Hippocampal formation (tissue), 2 donors: ENCODE measurements at places on chromosomes 5 and 9.

DNA sequence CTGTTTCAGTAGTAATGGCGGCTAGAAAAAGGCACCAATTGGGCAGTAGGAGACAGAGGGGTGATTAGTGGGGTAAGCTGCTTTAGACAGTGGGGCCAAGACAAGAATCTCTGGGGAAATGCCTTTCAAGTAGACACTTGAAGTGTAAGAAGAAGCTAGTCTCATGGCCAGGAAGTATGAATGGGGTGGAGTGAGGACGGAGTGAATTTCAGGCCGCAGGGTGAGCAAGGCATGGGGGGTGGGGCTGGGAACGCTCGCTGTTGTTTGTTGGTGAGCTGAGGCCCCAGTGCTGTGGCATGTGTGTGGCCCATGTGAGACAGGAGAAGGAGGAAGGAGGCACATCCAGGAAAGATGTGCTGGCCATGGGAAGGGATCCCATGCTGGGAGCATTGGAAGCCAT is 149.2 kb upstream of the NFIL3 start:
- no peak for DNase-seq

DNA sequence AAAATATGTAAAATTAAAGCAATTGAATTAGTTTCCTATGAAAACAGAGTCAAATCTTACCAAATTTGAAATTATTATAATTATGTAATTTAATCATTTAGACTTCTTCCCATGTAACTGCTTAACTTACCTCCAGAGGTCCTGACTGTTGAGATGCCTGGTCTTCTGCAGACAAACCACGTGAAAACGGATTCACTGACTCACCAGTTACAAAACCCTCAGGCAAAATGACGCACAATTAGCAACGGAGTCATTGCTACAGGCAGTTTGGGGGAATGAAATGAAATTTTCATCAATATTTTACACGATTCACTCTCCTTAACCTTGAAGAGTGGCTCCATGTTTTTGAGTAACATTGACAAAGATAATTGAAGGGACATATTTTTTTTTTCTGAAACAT is 460.8 kb downstream of the MTRR start:
- DNase-seq, result no peak

- DNase-seq, result no peak
Observed at GRCh38 chr9:137945581-137945980, 68.0 kb downstream of the CACNA1B start.

- DNase-seq, result no peak
Observed at GRCh38 chr5:76622076-76622475, 1.1 kb downstream of the F2RL2 start.

- no peak for DNase-seq
Observed at GRCh38 chr5:14428302-14429081, 153.1 kb upstream of the OTULINL start.

DNA sequence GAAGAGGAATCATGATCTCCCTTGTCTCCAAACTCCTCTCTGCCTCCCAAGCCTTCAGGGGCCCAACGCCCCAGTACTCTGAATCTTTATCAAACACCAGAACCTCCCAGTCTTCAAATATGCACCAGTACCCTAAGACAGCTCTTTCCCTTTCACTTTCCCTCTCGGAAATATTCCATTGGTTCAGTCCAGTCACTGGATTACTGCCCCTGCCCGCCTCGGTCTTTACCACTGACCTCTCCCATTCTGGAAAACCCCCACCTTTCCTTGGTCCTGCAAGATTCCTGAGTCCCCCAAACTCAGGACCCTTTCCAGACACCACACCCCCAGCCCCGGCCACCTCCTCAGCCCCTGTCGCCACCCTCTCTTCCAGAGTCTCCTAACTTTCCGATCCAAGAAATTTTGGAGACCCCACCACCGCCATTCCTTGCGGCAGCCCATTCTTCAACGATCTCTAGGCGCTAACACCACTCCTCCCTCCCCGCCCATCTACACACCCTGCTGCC is 674 bp downstream of the C5orf15 start:
- no peak for DNase-seq

DNA sequence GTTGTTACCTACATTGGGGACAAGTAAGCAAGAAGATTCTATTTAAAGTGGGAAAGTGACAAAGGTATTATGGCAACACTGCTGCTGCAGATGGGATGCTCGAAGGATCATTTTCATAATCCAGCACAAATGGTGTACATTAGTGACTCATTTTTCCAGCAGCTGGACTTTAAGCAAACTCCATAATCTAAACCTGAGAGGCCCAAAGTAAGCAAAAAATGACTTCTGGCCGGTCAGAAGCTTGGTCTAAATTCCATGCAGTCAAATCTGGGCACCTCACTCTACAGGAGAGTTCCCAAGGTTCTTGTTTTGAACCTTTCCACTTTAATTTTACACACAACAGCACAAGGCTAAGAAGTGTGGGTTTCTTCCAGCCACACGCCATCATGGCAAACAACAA is 43.6 kb upstream of the TRAF1 start:
- DNase-seq, result no peak

- DNase-seq, result no peak
Observed at GRCh38 chr9:114430457-114430856, 42.7 kb upstream of the AKNA start.

DNA sequence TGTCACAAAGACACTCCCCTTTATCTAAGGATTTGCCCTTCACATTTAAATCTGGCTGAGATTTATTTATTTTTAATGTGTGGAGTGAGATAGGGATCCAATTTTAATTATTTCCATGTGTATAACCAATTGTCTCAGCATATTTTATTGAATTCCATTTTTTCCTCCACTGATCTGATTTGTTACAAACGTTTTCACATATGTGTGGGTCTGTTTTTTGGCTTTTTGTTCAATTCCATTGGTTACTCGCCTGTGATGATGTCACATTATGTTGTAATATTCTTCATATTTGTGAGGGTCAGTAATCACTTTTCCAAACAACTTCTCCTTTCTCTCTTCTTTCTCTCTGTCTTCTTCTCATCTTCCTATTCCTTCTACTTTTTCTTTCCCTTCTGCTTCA is 278.3 kb upstream of the RFX3 start:
- DNase-seq, result no peak

DNA sequence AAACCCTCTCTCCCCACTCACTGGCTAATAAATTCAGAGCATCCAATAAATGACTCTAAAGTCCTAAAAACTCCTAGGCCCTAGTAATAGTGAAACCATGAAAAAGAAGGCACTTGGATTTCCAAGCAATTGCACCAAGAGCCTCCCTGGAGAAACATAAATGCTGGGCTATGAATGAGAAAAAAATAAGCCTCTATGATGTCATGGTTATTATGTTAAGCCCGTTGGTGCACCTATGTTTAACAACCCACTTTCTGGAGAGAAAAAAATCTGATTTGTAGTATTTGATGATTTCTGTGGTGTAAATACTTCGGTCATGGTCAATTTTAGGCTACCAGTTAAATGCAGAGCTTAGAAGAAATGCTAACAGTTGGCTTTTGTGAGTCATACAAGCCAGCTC is 8.4 kb downstream of the CFAP90 start:
- DNase-seq, result no peak

DNA sequence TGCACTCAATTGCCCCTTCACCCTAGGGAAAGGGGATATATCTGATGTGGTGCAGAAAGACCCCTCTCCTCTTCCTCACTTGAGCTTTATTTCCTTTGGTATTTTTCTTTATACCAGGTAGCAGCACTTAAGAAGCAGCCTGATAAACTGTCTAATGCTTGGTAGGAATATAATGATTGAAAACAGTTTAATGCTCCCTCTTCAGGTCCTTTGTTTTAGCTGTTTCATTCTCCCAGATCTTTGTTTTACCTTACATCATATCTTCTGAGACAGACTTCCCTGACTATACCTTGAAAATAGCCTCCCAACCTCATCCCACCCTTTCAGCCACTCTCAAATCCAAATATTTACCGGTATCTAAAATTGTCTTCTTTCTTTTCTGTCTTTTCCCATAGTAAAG is 87.9 kb downstream of the NUDT12 start:
- DNase-seq, result no peak

- DNase-seq, result no peak
Observed at GRCh38 chr9:69442486-69442885, 117.5 kb downstream of the ENTREP1 start.

DNA sequence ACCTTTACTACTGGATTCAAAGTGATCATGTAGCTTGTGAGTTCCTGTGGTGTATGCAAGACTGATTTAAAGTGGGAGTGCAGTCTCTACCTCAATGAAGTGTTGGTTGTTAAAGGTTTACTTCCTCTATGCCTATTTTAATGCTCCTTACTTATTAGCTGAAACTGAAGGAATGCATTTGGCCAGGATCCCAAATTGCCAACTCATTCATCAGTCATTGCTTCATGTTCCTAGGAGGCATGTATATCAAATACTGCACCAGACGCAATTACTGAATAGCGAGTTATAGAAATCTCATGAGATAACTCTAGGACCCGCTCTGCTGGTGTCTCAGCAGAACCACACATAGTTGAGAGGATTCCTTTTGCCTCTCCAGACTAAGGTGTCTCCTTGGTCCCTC is 143.0 kb upstream of the RPS23 start:
- DNase-seq, result no peak

DNA sequence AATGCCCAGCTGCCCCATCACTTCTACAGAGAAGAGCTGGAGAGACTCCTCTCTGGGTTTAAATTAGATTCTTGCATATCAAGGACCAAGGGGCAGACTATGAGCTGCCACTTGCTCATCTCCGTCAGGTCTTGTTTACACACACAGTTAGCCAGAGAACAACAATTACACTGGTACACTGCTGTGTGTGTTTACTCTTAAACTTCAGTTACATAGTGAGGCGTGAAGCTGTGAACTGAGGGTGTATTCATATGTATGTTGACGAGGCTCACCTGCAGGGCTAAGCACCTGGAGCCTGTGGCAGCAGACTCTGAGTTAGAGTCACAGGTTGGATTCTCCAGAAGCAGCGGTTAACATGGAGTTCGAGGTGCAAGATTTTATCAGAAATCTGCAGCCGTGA is 155.4 kb upstream of the ANKH start:
- no peak for DNase-seq

GRCh38 chr9:116953271-116953670 is 266.2 kb downstream of the TRIM32 start:
- DNase-seq, result no peak

DNA sequence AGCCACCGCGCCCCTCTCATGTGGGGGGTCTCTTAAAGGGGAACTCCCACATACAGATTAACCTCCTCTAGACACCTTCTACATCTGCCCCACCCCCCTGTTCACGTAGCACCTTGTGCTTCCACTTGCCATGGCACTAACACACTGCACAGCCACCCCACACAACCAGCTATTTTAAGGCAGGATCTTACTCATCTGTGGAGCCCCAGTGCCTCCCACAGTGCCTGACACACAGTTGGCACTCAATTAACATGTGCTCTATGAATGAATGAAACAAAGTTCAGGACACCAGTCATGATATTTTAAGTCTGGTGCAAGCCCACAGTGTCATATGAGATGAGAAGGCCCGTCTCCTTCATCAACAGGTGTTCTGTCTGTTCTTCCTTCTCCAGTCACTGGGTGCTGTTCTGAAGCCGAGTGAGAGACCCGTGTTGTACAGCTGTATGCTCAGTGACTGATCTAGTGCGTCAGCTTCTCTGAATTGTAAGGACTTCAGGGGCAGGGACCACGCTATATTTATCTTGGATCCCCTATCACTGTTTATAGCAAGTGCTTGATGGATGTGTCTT is 149.1 kb downstream of the TLE1 start:
- DNase-seq, result no peak

GRCh38 chr9:110303133-110303532 is 34.5 kb downstream of the TXNDC8 start:
- DNase-seq, result no peak

GRCh38 chr5:72608297-72608696 is 101.1 kb upstream of the ZNF366 start:
- DNase-seq, result peak; percentile 68

DNA sequence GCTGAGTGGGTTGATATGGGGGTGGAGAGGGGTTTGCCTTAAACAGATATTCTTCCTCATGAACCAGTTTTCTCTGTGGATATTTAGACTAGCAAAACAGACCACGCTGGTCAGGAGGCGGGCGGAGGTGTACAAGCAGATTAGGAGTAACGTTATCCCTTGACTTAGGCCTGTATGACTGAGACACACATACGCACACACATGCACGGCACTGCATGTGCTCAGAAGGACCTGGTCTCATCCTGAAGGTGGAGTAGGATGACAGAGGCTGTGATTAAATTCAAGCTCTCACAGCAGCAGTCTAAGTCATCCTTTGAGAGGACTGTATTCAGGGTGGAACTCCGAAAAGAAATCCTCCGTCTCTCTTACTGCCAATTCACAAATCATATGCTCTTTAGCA is 209.7 kb downstream of the DIRAS2 start:
- no peak for DNase-seq

GRCh38 chr9:130347931-130348330 is 82.4 kb downstream of the HMCN2 start:
- DNase-seq, result no peak

- no peak for DNase-seq
Observed at GRCh38 chr9:89319015-89319905, 960 bp downstream of the SECISBP2 start.

- DNase-seq, result no peak
Observed at GRCh38 chr5:77882670-77883257, 106.6 kb upstream of the TBCA start.

DNA sequence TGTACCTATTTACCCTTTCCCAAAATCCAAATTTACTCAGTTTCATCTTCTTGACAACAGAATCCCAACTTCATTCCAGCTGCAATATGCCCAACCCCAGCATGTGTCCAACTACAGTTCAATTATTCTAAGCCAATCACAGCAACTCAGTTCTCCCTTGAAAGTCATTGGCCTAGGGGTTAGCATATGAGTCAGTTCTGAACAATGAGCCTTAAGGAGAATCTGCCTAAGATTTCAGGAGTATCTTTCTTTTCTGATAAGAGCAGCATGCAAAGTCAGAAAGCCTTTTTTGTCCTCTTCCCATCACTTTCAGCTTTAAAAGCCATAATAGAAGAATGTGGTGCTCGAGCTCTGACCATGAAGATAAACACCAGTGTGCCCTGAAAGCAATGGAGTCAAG is 44.4 kb upstream of the RASGRF2 start:
- DNase-seq, result no peak

- no peak for DNase-seq
Observed at GRCh38 chr9:37007295-37007694, 26.8 kb downstream of the PAX5 start.

DNA sequence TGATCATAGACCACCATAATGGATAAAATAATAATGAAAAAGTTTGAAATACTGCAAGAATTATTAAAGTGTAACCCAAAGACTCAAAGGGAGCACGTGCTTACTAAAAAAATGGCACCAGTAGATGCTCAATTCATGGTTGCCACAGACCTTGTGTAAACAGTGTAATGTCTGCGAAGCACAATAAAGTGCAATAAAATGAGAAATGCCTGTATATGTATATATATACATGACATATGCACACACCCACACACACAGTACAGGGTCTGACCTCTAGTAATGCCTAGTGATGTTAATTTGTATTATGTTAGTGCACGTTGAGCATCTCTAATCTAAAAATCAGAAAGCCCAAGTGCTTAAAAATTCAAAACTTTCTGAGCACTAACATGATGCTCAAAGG is 52.3 kb downstream of the FBXO38 start:
- no peak for DNase-seq

GRCh38 chr5:177987326-177987725 is 8.7 kb downstream of the PROP1 start:
- DNase-seq, result no peak
